ENCODE measurements at places on chromosomes 7 and 10. TPM values are rescaled to one million over a fixed set of nuclear protein-coding genes. Genes with fewer than 3 reads are reported as not detected.

The MYH16 gene
- not detected for total RNA-seq

The CPED1 gene
- 27.3 TPM for total RNA-seq

The ZNF783 gene
- total RNA-seq: 13.8 TPM

The MPP7 gene
- 24.8 TPM for total RNA-seq

The NSUN6 gene
- total RNA-seq: 11.5 TPM

The KCND2 gene
- total RNA-seq: 3.7 TPM

The SORCS1 gene
- 5.9 TPM for total RNA-seq

The TWIST1 gene
- total RNA-seq: 11.5 TPM

The LBX1 gene
- not detected for total RNA-seq

The NANOS1 gene
- total RNA-seq: not detected

The SLC29A3 gene
- 7.6 TPM for total RNA-seq

The SPDYE11 gene
- not detected for total RNA-seq

The OR6B1 gene
- not detected for total RNA-seq

The APBB1IP gene
- total RNA-seq: 7.4 TPM

The CALML3 gene
- total RNA-seq: 50.6 TPM

The ADRA2A gene
- total RNA-seq: 14.2 TPM

The TRPV5 gene
- total RNA-seq: not detected

The SPDYE8 gene
- total RNA-seq: not detected

The MLXIPL gene
- 6.1 TPM for total RNA-seq

The PPP1R3C gene
- 26.3 TPM for total RNA-seq

The SEMA3E gene
- total RNA-seq: 4.4 TPM

The OR2A1 gene
- 0.25 TPM for total RNA-seq

The SLC39A12 gene
- total RNA-seq: not detected

The AKR1C2 gene
- total RNA-seq: 104 TPM

The UCMA gene
- total RNA-seq: not detected

The C7orf57 gene
- total RNA-seq: not detected

The SNX10 gene
- total RNA-seq: 5.2 TPM

The DDC gene
- total RNA-seq: 1.7 TPM

The PAX4 gene
- not detected for total RNA-seq

The SUN3 gene
- not detected for total RNA-seq

The OR2A7 gene
- total RNA-seq: 7.4 TPM

The CFTR gene
- total RNA-seq: not detected

The SPDYE5 gene
- total RNA-seq: not detected

The HMX2 gene
- not detected for total RNA-seq

The LRRD1 gene
- 0.49 TPM for total RNA-seq

The ENTPD1 gene
- 17.7 TPM for total RNA-seq

The VSTM4 gene
- 14.0 TPM for total RNA-seq

The ANKRD61 gene
- not detected for total RNA-seq

The PCLO gene
- total RNA-seq: 10.8 TPM

Measured in vagina (tissue), 2 donors.